ENCODE measurements at places on chromosomes 6 and 20.

- no peak for DNase-seq
Measured at GRCh38 chr6:3359973-3360726, 96.7 kb downstream of the SLC22A23 start.

- no peak for DNase-seq
Measured at GRCh38 chr6:140825731-140826130, 1307.0 kb upstream of the GJE1 start.

DNA sequence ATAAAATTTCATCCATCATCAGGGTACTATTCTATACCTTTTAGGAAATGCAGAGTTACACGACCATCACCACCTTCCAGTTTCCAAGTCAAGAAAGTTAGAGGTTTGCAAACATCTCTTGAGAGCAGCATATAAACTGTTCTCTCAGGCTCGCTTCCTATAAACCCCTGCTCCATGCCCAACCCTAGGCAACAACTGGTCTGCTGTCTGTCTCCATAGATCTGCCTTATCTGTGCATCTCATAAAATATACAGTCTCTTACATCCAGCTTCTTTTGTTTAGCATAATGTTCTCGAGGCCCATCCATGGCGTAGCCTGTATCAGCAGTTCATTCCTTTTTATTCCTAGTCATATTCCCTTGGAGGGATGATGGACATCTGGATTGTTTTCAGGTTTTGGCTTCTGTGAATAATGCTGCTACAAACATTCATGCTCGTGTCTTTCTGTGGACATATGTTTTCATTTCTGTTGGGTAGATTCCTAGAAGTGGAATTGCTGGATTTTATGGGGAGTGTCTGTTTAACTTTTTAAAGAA lies 6.1 kb downstream of the PTPRT start:
- no peak for DNase-seq

DNA sequence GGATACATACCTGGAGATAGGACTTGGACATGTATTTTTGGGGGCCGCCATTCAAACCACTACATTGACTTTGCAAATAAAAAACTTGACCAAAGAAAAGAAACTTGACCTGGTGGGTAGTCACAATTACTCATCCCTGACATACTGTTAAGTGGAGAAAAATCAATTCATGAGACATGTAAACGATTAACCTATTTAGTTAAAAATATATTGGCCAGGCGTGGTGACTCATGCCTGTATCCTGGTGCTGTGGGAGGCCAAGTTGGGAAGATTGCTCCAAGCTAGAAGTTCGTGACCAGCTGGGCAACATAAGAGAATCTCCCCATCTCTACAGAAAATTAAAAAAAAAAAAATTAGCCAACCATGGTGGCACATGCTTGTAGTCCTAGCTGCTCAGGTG lies 2.5 kb upstream of the SRSF12 start:
- DNase-seq, result no peak

DNA sequence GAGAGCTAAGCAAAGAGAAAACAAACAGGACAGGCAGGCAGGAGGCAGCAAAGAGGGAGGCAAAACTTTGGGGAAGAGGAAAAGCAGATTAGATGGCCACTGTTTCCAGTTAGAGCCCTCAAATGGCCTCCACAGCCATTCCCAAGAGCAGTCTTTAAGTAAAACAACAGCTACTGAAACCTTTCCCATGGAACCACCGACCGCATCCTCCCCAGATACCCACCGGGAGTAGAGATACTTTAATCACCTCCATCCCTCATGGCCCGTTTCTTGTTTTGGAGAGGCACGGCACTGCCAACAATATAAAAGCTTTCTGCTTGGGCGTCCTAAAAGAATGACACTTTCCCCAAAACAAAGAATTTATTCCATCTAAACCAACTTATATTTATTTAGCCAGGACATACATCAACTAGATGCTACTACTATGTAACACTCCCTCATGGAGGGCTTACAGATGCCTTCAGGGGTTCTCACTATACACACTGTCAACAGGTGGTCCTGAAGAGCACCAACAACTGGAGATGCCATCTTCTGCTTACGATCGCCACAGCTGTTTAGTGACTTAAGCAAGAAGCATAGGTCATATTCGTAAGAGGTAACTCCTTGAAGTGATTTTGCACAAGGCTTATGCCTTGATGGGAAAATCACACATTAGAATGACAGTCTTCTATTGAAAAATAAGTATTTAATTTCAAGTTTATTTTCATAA lies 43.4 kb downstream of the CNKSR3 start:
- no peak for DNase-seq

- DNase-seq, result no peak
Measured at GRCh38 chr6:47455533-47456209, 21.9 kb upstream of the CD2AP start.

DNA sequence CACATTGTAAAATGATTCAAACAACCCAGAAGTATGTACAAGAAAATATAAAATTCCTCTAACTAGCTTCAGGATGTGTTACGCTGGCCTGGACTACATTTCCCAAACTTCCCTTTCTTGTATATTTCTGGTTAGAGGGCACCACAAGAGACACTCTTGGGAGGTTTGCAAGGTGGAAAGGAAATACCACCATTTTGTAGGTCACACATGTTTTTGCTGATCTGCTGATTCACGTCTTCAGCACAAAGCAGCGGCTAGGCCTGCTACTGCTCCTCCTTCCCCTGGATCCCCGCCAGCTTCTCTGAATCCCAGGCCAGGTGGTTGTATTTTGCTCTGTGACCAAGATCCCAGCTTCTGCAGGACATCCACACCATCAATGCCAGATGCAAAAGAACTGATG lies 104.2 kb downstream of the AGPAT4 start:
- DNase-seq, result no peak

Data from NCI-H2081 treated with DMSO at 0.1 percent for 48 hours (cell line).